ENCODE measurements at places on chromosomes 6 and 20.
A peak's percentile ranks its signal among the peaks of the same experiment; 100 is the strongest.

DNA sequence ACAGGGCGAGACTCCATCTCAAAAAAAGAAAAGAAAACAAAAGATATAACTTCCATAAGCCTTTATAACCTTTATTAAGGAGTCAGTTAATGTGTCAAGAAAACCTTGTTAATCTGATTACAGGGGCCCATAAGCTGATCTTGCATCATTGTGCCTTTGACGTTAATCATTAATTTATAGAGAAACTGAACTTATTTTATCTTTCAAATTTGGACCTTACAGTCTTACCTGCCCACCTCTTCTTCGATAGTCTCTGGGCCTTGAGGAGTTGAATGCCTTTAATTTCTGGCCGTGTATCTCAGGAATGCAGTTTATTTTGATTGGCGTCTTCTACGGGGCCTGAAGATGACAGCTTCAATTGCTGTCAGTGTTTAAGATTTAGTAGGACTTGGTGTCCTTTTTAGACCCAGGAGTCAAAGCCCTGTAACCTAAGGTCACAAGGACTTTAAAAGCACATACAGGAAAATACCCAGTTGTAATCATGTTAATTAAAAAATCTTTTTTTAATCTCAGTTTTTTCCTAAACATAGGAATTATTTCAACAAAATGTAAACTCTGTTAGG, 5.8 kb downstream of the ACOT13 start:
- peak; percentile 74 for DNase-seq

- no peak for DNase-seq
These were observed 239.3 kb upstream of the ID4 start for GRCh38 chr6:19597809-19598320.

DNA sequence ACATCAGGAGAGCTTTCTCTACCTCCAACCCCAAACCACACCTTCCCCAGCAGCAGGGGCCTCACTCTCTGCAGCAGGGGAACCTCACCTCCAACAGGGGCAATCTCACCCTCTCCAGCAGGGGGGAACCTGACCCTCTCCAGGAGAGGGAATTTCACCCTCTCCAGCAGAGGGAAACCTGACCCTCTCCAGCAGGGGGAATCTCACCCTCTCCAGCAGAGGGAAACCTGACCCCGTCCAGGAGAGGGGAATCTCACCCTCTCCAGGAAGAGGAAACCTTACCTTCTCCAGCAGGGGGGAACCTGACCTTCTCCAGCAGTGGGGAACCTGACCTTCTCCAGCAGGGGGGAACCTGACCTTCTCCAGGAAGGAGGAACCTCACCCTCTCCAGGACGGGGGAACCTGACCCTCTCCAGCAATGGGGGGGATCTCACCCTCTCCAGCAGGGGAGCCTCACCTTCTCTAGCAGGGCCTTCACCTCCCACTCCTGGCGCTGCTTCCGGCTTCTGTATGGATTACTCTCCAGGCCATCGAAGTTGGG, 3.1 kb downstream of the B3GALT4 start:
- peak; percentile 38 for DNase-seq

DNA sequence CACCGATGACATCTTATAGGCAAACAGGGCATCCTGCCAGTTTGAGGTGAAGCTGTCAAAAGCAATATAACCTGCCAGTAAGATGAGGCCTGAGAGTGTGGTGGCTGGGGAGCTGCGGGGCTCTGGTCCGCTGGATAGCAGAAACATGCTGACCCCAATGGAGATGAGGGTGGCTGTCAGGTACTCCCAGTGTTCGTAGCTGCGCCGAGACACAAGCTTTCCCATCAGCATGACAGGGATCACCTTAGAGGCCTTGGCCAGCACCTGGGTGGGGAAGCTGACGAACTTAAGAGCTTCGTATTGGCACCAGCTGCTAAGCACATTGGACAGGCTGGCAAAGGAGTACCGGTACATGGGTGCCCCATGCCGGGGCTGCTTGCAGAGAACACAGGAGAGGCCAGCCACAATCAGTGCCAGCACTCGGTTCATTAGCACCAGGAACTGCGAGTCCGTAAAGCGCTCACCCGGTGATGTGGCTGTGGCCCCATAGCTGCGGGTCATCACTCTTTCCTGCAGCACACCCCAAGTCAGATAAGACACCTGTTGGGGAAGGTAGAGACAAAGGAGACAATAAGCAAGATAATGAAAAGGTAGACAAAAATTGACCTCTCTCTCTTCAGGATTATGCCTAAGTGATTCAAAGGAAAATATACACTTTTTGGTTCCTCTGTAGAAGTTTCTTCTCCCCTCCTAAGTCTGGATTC, 2.1 kb downstream of the SLC35B2 start:
- no peak for DNase-seq

DNA sequence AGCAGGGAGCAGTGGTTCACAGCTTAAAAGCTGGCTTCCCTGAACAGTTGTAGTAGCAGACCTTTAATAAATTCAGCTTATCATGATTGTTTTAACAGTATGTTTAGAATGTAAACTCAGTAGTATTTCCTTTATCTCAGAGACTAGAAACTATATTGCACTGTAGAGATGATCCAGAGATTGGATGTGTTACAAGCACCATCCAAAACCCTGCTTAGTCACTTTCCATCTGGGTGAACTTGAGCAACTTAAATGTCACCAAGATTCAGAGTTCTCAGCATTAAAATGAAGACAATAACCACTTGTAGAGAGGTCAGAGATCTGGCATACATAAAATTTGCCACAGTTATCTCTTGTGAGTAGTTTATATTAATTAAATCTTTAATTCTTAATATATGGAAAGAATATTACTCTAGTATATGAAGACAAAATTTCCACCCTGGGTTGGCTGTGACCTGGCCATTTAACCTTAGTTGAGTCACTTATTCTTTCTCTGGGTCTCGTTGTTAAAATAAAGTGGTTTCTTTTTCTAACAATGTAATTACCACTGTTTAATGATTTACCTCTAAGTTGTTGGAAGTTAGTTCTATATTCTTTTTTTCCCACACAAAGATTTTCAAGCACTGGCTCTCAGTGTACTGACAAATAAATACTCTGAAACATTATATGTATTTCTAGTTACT, 239.2 kb upstream of the FKBP1C start:
- no peak for DNase-seq

DNA sequence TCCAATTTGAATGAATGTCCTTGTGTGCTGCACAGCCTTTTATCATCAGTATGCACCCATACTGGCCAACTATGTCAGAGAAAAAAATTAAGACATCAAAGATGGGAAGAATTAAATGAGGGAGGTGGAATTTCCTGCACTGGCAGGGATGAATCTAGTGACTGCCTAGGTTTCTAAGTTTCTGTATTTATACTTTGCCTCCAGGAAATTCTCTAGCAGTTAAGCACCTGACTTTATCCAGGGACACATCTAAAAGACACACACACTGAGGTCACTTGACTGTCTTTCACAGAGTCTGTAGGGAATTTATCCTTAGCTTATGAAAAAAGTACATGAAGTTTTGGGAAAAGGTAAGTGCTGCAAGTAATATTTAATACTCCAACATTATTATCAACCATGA, 636.5 kb upstream of the PTCHD4 start:
- no peak for DNase-seq

DNA sequence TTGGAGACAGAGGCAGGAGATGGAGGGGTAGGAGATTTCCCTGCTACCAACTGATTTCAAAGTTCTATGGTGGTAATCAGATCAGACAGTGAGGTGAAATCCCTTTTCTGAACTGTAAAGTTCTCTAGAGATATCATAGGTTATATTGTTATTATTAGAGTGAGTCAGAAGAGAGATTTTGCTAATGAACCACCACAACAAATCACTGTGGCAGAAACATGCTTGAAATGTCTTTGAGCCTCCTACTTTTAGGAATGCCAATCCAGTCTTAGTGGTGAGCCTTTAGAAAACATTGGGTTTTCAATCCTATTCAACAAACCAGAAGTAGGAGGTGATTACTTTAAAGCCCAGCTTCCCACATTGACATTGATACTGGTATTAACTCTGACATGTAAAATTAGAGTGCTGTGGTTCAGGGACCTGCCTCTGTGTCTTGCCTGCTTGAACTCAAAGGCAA, 136.7 kb upstream of the CNR1 start:
- no peak for DNase-seq

DNA sequence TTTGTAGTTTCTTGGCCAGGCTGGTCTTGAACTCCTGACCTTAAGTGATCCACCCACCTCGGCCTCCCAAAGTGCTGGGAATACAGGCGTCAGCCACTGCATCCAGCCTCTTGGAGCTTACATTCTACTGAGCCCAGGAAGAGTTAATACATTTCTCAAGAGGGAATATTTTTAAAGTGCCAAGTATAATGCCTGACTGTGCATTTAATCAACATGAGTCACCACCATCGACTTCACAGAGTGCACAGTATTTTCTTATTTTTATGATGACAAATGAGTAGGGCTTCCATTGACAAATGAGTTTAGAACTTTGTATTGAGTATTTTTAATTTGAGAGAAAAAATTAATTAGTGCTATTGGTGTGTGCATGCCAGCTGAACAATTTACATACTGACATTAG, 72.2 kb downstream of the SASH1 start:
- DNase-seq: no peak

GRCh38 chr6:74631564-74631963, 574.3 kb downstream of the COL12A1 start:
- no peak for DNase-seq

DNA sequence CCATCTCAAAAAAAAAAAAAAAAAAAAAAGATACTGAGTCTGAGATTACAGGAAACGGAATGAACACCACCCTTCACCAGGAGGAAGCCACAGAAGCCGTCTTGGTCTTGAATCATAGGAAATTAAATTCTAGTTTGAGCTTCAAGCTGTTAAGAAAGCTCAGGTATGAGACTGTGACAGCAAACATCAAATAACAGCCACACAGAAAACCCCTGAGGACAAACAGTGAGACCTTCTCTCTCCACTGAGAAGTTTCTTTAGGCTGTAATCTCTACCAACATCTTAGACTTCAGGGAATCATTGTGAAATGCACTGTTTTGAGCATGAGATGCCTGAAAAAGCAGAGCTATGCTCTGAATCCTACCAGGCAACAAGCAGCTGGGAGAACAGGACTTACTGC, 30.8 kb downstream of the PDE10A start:
- no peak for DNase-seq

GRCh38 chr6:28254121-28254519, 2.1 kb upstream of the ZKSCAN4 start:
- DNase-seq: no peak

- peak; percentile 69 for DNase-seq
These were observed 505 bp upstream of the WRNIP1 start for GRCh38 chr6:2764610-2765165.

- no peak for DNase-seq
These were observed 26.6 kb upstream of the ELMO2 start for GRCh38 chr20:46433051-46433450.

DNA sequence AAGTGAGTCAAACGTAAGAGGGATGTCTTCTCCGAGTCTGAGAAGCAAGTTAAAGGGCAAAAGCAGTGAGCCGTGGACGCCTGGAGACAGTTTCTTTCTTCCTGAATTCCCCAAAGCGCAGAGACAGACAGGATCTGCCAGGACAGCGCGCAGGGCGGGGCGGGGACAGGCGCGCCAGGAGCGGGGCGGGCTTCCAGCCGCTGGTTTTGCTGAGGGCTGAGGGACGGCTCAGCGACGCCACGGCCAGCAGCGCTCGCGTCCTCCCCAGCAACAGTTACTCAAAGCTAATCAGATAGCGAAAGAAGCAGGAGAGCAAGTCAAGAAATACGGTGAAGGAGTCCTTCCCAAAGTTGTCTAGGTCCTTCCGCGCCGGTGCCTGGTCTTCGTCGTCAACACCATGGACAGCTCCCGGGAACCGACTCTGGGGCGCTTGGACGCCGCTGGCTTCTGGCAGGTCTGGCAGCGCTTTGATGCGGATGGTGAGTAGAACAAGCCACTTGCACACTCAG, at the start of gene SCGN:
SCGN (plus strand) TSS at position 209 of the 509 bp plus-strand sequence; CDS start at position 398, 189 bp downstream.
- peak; percentile 87 for DNase-seq

DNA sequence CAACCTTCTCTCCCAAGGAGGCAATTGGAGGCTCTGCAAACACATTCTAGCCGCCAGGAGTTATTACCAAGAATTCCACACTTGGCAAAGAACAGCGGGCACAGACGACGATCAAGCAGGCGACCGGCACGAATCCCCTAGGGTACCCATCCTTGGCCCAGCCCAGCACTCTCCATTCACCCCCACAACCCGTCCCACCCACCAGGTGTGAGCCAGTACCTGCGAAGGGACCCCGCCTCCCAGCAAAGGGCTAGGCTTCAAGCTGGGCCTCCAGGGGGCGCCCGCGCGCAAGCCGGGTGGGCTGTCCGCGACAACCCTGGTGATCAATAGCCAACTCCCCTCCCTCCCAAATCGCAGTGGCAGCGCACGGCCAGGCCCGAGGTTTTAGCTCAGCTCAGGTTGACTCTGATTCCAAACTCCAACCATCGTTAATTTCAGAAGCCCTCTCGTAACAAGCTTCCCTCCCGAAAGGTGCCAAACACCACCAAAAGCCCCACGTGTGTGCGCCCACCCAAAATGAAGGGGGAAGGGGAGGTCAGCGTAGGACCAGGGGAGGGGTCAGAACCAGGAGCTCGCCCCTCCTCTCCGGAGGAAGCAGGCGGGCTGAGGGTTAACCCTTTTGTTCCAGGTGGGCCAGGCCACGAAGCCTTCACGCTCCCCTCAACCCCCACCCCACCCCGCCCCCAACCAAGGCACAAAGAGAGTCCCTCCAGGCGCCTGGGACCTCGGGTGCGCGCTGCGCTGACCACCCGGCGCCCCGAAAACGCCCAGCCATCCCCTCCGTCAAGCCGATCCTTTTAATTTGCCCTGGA, 2.1 kb downstream of the SALL4 start:
- peak; percentile 91 for DNase-seq

GRCh38 chr6:119832411-119832810, 482.9 kb upstream of the MAN1A1 start:
- DNase-seq: no peak

- DNase-seq: no peak
These were observed 80.3 kb downstream of the CDH26 start for GRCh38 chr20:60038400-60039008.

DNA sequence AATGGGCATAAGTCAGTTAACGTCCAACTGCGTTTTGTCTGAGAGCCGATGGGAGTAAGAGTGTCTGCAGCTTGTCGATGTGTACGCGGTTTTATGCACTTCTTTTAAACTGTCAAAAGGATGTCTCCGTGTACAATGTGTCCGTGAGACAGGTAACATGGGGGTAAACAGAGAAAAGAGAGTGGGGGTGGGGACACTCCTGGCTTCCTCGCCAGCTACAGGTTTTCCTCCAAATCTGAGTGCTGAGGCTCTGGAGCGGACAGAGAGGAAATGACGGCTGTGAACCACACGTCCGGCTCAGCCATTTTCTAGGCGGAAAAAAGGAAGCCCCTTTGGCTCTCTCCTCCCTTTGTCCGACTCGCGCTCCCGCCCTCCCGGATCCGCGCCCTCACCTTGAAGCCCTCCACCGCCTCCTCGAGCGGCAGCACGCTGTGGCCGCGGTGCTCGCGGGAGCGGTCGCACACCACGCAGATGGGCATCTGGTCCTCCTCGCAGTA, 916 bp downstream of the TRIM27 start:
- DNase-seq: no peak

GRCh38 chr6:150349546-150349945, 19.3 kb upstream of the IYD start:
- no peak for DNase-seq
